ENCODE measurements at places on chromosomes 11 and 22.

GRCh38 chr22:40484906-40485669 is 114.7 kb downstream of the SGSM3 start:
- DNase-seq, result no peak

DNA sequence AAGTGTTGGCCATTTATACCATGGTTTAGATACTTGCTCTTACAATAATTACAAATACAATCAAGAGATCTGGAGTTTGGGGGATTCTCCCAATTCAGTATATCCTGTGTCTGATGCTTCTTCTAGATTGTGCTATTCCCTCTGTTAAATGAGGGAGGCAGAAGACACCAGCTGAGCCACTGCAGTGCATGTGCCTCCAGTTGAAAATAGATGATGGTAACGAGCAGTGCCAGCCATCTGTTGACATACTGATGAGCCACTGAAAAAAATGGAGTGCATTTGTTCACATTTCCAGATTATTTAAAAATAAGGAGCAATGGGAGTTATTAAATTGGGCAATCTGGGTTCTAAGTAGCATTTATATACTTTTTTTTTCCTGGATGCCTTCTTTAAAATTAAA is 1428.0 kb upstream of the TENM4 start:
- no peak for DNase-seq

DNA sequence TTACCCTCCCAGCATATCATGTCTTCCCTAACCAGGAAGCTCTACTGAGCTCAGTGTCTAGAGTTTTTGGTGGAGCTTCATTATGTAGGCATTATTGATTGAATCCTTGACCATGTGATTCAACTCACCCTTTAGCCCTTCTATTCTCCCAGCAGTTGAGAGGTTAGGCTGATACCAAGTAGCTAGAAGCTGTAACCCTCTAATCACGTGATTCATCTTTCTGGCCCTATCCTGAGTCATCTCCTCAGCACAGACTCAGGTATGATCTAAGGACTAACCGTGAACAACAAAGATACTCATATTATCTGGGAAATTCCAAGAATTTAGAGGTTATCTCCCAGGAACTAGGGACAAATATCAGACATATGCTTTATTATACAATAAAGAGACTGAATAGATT is 625.5 kb downstream of the JRKL start:
- DNase-seq, result no peak

GRCh38 chr11:44248109-44248508 is 61.8 kb downstream of the ALX4 start:
- peak; percentile 65 for DNase-seq

GRCh38 chr11:66181632-66182315 is 86.7 kb upstream of the RAB1B start:
- DNase-seq, result no peak

GRCh38 chr11:92511522-92512203 is 287.0 kb downstream of the FAT3 start:
- DNase-seq, result no peak

GRCh38 chr11:76918941-76919386 is 58.2 kb downstream of the ACER3 start:
- DNase-seq, result peak; percentile 21

DNA sequence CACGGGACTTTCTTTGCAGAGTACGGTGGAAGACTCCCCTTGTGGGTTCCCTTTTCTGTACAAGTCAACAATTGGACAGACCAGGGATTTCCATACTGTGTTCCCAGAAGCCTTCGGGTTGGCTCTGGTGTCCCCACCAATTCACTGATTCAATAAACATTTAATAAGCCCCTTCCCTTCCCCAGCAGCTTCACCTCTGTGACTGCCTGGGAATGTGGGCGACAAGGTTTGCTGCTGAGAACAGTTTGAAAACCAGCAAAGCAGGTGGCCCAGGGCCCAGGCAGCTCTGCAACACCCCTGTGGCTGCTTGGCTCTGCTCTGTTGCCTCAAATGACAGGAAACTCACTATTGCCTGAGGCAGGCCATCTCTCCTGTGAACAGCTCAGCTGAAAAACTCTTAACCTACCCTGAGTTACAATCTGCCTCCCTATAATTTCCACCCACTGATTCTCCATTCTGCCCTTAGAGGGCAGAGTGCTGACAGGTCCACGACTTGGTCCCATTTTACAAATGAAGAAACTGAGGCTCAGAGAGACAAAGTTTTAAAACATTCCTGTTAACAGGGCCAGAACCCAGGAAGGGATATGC is 10.4 kb downstream of the ADORA2A start:
- DNase-seq, result no peak

DNA sequence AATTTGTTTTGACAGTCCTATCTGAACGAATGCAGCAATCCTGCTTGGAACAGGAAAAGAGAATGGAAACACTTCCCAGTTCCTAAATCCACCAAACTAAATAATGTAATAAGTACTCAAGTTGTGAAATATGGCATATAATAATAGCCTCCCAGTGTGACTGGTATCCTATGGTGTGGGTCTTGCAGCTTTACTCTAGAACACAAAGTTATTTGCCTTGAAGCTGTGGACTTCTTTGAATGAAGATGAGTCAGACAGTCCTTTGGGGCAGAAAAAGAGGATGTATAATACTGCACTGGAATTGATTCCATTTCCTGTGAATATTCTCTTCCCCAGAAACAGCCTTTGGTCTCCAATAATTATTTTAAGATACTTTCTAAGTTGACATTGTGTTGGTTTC is 887.0 kb downstream of the KCNA4 start:
- no peak for DNase-seq

DNA sequence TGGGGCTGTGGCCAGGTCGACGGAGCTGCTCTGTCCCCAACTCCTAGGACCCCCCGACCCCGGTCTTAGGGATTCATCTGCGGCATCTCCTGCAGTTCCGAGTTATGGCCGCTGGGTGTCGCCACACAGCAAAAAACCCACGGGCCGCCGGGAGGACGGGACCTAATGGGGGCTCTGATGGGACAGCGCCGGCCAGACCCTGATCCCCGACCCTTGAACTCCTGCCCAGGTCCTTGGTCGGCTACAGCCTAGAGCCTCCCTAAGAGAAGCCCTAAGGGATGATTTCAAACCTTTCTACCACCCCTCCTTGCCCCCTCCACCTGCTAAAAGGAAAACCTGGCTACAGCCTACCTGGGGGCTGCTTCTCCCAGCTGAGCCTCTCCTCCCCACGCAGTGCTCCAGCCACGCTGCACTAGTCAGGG is 30.8 kb upstream of the LRRC10B start:
- no peak for DNase-seq

DNA sequence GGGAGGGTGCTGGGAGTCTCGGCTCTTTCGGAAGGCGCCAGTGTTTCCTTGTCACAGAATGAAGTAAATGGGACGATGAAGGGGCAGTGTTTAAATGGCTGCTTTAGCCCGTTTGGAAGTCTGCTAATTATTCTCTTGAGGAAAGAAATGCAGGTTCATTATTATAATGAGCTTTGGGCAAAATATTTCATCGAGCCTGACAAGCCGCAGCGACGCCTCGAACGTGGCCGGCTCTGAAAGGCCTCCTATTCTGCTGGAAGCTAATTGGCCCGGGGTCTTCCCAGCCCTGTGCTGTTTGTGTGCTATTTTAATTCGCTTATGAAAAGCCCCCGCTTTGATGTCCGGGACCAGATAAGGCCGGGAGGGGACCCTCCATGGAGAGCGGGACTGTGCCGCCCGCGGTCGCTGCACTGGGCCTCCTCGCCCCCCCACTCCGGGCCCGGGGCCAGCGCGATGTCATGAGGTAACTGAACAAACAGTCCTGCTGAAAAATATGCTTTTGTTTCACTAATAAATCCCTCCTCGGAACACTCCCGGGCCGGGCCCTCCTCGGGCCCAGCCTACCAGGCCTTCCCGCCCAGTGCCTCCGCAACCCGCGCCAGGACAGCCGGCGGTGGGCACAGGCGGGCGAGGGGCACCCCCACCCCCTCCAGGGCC is 78.4 kb downstream of the CDKN1C start:
- no peak for DNase-seq

DNA sequence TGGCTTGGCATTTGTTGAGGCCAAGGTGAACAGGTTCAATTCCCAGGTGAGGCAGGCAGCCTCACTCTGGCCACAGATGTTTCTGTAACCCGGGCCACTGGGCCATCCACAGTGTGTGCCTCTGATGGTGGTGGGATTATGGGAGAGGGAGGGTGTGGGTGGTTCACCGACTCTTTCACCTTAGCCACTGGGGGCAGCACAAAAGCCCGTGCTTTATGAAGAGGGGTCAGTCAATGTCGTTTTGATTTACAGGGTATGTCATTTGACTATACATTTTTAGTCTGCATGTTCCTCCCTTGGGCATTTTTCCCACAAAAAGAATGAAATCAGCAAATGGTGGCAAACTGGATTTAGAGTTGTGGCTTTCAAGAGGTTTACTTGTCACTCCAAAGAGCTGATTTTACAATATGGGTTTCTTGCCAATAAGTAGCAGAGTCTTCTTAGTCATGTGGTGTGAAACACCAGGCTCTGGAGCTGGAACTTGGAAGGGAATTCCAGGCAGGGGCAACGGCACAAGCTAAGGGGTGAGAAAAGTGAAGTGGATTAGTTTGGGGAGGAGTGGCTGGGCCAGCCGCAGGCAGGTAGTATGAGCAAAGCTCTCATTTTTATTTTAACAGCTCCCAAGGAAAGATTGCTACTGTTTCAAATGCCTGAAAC is 217.8 kb upstream of the ZBED5 start:
- peak; percentile 48 for DNase-seq

- no peak for DNase-seq
Measured at GRCh38 chr11:62157603-62158002, 32.4 kb upstream of the SCGB1D1 start.

Data from MG63 (cell line).